ENCODE measurements at places on chromosomes 1 and 21.

DNA sequence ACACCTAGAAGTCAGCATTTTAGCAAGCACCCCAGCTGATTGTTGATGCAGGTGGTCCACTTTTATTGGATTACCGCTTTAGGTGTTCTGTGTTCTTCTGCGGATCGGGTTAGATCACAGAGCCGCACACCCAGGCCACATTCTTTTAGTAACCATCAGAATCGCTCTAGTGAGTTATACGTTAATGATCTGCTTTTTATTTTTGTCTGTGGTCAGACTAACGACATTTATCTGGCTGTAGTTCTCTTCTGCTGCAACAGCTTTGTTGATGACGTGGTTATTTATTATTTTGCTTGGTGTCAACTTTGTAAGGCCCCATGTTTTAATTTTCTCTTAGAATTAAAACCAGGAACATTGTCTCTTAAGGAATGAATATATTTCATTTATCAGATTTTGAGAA lies 18.2 kb downstream of the SCCPDH start:
- DNase-seq = no peak

DNA sequence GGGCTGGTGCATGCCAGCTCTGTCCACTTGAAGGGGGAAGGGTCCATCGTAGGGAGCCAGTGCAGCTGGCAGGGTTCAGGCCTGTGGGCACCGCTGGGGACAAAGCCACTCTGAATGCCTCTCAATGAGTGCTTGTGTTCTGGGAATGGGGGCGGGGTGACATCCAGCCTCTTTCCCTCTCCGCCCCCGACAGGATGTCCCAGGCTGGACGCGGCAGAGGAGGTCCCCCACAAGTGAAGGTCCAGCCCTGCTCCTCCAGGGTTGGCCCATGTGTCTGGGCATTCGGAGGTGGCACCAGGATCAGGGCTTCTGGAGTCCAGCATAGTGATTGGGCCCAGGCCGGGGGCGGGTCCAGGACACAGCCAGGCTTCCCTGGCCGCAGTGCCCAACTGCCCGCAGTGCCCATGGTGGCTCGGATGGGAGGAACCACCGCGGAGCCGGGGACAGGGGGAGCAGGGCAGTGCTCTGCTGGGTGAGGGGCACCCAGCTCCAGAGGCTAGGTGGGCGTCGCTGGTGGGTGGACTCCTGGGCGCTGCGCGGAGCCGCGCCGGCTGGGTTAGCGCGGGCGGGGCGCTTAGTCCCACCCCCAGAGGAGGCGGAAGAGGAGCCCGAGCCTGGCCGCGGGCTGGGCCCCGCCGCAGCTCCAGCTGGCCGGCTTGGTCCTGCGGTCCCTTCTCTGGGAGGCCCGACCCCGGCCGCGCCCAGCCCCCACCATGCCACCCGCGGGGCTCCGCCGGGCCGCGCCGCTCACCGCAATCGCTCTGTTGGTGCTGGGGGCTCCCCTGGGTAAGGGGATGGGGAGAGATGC lies at the start of gene SHISA4:
TSS of gene SHISA4 (plus strand) at position 617 of the 808 bp plus-strand sequence. CDS start at position 714, 97 bp downstream.
- no peak for DNase-seq

- DNase-seq = no peak
Measured at GRCh38 chr21:44458971-44459711, 3.8 kb downstream of the LRRC3 start.

GRCh38 chr21:21737186-21737585 lies 739.0 kb downstream of the NCAM2 start:
- DNase-seq = no peak

DNA sequence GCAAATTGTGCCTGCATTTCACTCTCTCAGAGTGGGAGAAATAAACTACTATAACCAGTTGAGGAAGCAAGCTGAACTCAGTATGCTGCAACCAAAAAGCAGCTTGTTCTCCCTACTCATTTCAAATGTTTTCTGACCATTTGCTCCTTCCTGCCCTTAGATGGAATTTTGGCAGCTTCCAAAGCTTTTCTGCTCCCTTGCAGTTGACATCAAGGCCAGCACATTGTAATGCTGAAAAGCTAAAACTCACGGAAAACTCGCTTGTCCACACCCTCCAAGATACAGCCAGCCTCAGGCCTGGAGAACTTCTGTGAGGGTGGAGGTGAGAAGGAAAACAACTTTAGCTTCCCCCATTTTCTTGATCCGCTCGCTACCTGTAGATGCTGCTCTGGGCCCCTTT lies 5.0 kb upstream of the CHML start:
- no peak for DNase-seq

DNA sequence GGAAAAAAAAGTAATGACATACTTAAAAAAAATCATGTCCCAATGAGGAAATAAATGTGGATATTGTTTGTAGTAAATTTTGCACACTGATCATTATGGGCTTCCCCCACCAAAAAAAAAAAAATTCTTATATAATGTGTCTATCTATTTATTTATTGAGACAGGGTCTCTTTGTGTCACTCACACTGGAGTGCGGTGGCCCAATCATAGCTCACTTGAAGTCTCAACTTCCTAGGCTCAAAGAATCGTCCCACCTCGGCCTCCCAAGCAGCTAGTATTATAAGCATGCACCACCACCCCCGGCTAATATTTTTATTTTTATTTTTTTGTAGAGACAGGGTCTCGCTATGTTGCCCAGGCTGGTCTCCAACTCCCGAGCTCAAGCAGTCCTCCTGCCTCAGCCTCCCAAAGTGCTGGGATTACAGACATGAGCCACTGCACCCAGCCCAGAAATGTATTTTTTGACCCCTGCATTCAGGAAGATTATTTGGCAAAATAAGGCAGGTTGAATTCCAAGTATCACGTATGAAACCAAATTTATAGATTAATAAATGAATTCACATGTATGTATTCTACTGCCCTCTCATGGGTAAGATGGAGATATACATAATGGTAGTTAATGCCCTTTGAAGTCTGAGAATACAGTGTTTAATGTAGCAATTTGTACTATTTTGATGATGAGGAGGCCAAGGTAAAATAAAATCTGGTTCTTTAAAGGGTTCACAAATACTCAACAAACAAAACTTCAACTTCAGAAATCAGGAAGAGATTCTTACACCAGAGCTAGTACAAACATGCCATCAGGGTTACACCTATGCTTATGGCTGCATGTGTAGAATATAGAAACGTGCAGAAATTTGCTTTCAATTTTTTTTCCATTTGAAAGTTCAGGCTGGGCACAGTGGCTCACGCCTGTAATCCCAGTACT lies 1.4 kb upstream of the DENND2C start:
- no peak for DNase-seq

GRCh38 chr1:58699011-58699762 lies 675 bp downstream of the MYSM1 start:
- no peak for DNase-seq

GRCh38 chr1:234931404-234931973 lies 197.1 kb downstream of the TOMM20 start:
- DNase-seq = no peak

- no peak for DNase-seq
Measured at GRCh38 chr1:226599636-226600238, 51.2 kb downstream of the STUM start.

GRCh38 chr21:33505833-33506232 lies 14.3 kb upstream of the DNAJC28 start:
- no peak for DNase-seq

- DNase-seq = no peak
Measured at GRCh38 chr1:159483501-159483900, 44.0 kb downstream of the OR10J1 start.

GRCh38 chr1:112628516-112628915 lies 8.9 kb downstream of the CAPZA1 start:
- no peak for DNase-seq

- DNase-seq = no peak
Measured at GRCh38 chr1:43550598-43551246, 20.0 kb downstream of the PTPRF start.

GRCh38 chr1:218587900-218588299 lies 242.8 kb downstream of the TGFB2 start:
- no peak for DNase-seq

DNA sequence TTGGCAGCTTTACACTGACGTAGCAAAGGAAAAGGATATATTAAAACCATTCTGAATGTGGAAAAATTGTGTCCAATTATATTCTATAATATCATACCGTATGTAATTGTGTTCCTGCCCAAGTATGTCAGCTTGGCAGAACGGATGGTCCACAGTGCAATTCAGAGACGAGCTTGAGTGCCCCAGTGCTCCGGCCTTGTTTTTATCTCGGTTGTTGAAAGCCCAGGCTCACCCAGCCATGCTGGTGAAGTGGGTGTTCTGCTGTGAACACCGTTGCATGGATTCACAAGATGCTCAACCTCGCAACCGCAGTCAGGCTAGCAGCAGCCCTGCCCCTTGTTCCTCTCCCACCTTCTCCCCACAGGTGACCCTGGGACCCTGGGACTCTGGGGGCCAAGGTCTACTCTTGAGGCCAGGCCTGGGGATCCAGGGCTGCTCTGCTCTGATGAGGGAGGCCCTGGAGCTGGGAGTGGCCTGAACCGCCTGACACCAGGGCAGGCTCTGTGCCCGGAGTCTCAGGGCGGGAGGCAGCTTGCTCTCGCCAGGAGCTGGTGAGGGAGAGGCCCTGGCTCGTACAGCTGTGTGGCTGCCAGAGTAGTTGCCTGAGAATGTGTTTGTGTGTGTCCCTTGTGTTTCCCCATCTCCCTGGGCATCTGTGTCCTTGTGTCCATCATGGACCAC lies 11.2 kb downstream of the PTPRF start:
- no peak for DNase-seq

DNA sequence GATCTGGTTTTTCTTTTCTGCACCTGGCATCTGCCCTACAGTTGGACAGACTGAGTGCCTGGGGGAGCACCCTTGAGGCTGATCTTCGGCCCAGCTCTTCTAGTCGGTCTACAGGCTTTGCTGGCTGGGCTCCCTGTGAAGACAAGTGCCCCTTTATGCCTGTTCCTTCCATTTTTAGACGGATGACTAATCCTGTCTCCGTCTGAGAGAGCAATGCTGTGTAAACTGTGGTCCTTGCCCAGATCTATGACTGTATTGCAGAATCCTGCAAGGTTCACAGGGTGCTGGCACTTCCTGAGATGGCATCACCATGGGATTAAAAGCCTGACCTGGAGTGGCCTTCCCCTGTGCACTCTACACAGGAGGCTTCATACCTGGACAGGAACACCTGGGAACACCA lies 47.6 kb upstream of the SAMD13 start:
- no peak for DNase-seq

- DNase-seq = no peak
Measured at GRCh38 chr1:7233646-7234470, 448.6 kb downstream of the CAMTA1 start.

DNA sequence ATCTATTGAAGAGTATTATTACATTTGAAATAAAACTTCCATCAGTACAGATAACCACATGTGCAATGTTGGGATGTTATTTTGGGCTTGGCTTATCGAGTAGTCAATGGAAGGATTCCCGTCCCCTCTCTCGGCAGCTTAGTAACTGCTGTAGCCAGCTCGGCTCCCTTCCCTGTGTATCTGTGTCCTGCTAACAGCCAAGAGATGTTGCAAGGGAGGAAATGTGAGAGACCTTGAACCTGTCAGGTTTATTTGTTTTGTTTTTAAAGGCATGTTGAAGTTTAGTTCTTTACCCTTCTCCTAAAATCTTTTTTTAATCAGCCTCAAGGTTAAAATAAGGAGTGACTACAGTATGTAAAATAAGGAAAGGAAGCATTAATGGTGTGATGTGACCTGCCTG lies 13.6 kb upstream of the TARS2 start:
- DNase-seq = no peak

DNA sequence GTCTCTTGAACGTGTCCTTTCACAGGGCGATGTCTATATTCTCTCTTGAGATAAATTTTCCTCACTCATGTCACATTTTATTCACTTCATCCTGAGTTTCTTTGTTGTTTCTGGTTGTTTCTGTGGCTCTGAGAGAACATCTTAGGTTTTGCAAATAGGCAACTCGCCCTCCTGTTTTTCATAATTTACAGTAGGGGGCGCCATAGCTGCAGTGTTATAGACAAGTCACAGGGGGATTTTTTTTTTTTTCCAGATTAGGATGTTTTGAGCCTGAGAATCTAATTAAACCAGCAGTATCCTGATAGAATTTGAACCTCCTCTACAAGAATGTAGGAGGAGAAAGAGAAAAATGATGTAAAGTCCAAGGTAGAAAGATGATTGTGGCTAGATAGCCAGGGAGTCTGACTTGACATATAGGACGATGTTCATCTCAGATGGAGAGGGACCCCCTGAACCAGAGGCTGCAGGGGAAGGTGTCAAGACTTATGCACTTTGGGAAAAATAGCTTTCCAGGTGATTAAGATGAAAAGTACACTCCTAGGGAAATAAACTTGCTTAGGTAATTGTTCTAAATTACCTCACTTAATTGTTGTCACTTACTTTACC lies 76.3 kb downstream of the ZP4 start:
- no peak for DNase-seq

GRCh38 chr1:87215592-87215991 lies 113.1 kb upstream of the LMO4 start:
- DNase-seq = peak; percentile 26

DNA sequence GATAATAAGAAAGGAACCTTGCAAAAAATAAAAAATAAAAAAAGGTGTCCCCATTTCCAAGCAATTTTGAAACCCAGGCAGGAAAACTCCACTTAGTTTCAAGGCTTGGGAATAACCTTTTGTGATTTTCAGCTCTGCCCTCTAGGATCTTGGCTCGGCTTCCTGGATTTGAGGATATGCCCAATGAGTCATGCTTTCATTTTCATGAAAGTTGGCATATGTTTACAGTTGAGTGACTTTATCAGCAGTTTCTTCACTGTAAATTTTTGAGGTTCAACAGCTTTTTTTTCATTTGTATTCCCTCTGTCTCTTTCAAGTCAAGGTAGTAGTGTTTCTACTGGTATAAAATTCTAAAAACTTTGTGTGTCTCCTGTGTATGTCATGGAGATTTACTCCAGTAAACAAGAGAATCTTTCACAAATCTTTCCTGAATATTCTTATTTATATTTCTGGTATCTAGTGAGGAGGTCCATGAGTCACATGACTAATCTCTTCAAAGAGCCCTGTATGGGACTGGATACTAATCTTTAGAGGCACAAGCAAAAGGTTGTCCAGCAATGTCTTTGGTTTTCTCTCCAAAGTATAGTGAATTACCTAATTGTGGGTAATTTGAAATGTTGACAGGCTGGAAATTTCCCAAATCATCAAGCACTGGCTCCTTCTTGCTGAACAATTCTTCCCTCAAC lies 335.3 kb downstream of the BRINP2 start:
- DNase-seq = no peak

- no peak for DNase-seq
Measured at GRCh38 chr1:86708920-86709319, 4.5 kb downstream of the SH3GLB1 start.

DNA sequence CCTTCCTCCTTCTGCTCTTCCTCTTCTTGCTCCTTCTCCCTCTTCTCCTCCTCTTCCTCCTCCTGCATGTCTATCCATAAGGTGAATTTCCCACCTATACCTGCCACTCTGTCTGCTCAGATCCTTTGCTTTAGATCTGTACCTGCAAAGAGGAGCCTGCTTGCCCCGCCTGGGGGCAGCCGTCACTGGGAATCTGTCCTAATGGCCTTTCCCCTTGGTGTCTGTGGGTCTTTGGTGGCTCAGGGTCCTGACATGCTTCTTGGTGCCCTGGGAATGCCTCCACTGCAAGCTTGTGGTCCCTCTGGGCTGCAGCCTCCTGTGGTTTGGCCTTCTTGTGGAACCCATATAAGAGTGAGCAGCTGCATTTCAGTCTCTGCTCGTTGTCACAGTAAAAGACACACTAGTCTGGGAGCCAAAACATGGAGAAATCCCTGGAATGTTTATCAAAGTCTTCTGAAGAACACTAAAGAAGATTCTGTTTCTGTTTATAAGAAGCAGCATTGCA lies 79.5 kb upstream of the CSF3R start:
- DNase-seq = no peak
